ENCODE measurements at places on chromosomes 12 and 14.

GRCh38 chr12:94284046-94284445 is 135.7 kb downstream of the PLXNC1 start:
- DNase-seq = no peak

GRCh38 chr12:104631867-104632266 is 175.1 kb downstream of the CHST11 start:
- DNase-seq = no peak

GRCh38 chr12:68743356-68743755 is 2.6 kb upstream of the SLC35E3 start:
- no peak for DNase-seq

DNA sequence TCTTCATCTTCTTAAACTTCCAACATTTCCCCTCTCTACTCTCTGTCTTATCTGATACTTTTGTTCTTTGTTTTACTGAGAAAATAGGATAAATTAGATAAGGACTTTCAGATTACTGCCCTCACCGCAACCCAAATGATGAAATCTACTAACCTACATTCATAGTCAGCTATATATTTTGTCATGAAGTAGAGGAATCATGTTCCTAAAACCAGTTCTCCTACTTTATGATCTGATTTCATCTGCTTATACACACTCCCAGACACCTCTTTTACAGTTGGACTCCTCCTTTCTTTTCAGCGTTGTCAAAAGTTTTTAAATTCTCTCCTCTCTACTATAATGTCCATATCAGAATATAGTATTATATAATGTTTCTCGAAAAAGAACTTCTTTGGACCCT is 29.7 kb downstream of the MGAT4C start:
- no peak for DNase-seq

- no peak for DNase-seq
These were observed 1766.9 kb upstream of the SEL1L start for GRCh38 chr14:83300476-83301064.

- DNase-seq = no peak
These were observed 14.1 kb upstream of the TMEM263 start for GRCh38 chr12:106941481-106942156.

- DNase-seq = no peak
These were observed 17.6 kb upstream of the AKAP6 start for GRCh38 chr14:32311294-32312009.

- DNase-seq = no peak
These were observed 75.3 kb downstream of the SRGAP1 start for GRCh38 chr12:63919756-63920155.

GRCh38 chr12:63302941-63303536 is 152.0 kb upstream of the AVPR1A start:
- no peak for DNase-seq

- no peak for DNase-seq
These were observed 298.6 kb upstream of the NOVA1 start for GRCh38 chr14:26896447-26896846.

- no peak for DNase-seq
These were observed 1337.4 kb downstream of the FSCB start for GRCh38 chr14:43169722-43170121.

DNA sequence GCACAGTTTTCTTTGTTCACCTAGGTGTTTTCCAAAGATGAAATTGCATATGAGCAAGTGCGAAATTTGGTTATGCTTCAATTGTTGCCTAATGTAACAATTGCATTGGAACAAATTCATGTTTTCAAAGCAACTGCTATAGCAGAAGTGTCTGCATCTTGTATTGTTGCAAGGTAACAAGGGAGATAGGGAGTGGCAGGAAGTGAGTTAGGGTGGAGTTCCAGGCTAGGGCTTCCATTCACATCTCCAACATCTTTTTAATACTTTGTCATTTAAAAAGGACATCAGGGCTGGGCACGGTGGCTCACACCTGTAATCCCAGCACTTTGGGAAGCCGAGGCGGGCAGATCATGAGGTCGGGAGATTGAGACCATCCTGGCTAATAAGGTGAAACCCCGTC is 312.3 kb upstream of the E2F7 start:
- DNase-seq = no peak

DNA sequence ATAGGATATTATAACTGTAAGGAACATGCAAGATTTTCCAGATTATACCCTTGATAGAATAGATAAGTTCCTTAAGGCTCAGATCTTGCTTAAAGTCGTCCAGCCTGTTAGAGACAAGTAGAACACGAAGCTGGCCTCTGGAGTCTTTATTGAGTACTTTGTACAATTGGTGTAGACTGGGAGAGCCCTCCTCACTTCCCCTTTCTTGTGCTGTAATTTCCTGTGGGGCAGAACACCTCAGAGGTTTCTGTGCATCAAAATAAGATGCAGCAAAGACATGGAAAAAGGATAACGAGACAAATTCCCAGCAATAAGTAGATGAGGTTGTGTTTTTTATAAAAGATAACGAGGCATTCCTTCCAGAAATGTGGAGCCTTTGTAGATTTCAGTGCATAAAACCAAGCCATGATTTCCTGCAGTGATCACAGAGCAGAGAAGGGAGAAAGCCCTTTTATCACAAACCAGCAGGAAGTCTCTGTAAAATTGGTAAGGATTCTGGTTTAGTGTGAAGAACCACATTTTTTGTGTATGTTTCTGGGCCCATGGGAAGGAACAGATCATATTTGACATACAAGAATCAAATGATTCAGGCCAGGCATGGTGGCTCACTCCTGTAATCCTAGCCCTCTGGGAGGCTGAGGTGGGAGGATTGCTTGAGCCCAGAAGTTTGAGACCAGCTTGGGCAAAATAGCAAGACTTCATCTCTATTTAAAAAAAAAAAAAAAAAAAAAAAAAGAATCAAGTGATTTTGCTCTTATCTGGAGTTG is 18.0 kb downstream of the GPRC5A start:
- no peak for DNase-seq

- DNase-seq = peak; percentile 63
These were observed 665 bp downstream of the RHOF start for GRCh38 chr12:121792607-121793439.

DNA sequence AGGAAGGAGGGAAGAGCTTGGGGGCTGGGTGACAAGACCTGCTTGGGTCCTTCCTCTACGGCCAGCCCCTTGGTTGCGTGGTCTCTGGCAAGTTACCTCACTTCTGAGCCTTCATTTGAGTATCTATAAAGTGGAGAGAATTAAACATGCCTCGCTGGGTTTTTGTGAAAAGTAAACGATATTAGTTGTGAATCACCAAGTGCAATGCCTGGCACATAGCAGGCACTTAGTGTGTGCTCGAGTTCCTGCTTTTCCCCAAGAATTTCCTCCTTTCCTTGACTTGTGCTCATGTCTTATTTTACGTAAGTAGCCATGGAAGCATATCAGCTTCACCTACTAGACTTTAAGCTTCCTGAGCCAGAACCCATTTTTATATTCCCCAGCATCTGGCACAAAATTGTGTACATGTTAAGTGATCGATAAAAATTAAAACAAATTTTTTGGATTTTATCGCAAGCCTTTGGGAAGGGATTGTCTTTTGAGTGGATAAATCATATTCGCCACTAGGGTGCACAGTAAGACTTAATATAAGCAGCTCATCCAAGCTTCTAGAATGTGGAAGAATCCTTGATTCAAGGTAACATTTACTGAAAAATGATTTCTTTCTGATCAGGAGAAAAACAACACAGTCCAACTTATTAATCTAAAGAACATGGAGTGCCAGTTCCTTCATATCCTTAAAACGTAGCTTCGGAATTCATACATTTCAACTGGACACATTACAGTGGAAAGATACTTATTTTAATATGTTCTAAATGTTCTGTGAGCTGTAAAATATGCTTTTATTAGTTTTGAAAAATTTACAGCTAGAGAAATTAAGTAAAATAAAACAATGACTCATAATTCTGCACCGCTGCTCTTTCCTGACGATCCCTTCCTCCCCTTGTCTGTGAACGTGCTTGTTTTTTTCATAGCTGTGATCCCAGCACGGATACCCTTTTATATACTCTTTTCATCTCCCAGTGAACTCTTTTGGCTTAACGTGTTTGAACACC is 62.0 kb downstream of the SLC25A47 start:
- DNase-seq = no peak

- DNase-seq = no peak
These were observed 1088.5 kb upstream of the TMEM132C start for GRCh38 chr12:127178463-127178862.

DNA sequence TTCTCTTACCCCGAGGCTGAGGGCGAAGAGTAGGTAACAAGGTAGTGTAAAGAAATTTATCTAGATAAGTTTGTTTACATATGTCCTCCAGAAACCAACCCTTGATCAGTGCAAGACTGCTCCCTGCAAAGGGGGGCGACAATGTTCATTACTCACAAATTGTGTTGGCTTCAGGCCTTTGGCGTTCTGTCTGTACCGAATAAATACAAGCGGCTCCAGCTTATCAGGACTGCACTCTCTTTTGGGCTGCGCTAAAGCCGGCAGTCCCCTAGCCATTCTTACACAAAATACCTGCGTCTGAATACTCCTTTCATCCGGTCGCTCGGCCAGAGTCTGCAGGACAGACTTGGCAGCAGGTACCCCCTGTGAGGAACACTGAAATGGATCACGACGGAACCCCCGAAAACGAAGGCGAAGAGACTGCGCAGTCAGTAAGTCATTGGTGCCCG is 116.4 kb downstream of the PPHLN1 start:
- no peak for DNase-seq

GRCh38 chr12:109736552-109737108 is 23.0 kb downstream of the FAM222A start:
- no peak for DNase-seq

GRCh38 chr14:45359746-45360145 is 106.7 kb upstream of the MIS18BP1 start:
- DNase-seq = no peak

DNA sequence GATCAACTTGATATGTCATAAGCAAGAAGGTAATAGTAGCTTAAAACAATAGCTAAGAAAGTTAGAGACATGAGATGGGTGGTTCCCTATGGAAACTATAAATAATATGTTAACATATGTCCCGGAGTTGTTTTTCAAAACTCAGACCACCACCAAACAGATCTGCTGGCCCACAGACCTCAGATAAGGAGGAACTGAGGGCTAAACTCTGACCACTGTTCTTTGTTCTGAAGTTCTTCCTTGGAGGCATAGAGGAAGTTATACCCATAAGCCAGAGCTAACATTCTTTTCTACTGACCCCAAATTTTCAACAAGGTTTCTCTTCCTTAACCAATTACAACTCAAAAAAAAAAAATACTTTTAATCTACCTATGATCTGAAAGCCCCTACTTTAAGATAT is 156.1 kb upstream of the FSCB start:
- DNase-seq = no peak

DNA sequence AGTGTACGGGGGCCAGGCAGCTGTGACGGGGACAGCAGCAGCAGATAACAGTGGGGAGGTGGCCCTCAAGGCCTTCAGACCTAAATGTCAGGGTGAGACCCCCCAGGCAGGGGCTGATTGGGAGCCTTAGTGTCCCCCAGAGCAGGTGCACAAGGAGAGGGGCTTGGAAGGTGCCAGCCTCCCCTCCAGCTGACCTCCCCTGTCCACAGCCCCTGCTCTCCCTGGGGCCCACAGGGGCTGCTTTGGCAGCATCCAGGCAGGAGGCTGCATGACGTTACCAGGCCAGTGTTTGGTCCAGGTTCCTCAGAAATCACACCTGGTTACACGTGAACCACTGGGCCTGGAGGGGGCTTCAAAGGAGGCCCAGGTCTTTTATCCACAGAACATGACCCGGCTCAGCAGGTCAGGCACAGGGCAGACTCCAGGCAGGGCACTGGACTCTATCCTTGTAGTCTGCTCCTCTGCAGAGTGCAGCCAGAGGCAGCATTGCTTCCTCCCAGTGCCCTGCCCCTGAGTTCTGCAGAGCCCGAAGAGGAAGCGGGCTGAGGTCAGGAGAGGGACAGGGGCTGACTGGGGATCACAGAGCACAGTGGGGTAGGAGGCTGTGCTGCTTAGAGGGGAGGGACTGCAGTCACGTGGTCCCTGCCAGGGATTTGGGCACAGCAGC is 2.6 kb upstream of the TRMT61A start:
- no peak for DNase-seq

DNA sequence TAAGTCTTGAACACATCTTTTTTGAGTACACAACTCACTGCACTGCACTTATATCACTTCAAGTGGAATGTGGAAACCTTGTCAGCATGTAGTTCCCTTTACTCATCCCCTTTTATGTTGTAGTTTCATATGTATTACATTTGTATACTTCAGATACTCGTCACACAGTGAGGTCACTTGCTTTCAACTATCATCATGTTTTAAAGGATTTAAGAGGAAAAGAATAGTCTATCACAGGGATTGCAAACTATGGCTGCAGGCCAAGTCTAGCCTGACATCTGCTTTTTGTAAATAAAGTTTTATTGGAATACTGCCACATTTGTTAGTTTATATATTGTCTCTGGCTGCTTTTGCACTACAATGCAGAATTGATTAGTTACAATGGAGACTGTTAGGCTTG is 24.3 kb downstream of the CNOT2 start:
- no peak for DNase-seq

DNA sequence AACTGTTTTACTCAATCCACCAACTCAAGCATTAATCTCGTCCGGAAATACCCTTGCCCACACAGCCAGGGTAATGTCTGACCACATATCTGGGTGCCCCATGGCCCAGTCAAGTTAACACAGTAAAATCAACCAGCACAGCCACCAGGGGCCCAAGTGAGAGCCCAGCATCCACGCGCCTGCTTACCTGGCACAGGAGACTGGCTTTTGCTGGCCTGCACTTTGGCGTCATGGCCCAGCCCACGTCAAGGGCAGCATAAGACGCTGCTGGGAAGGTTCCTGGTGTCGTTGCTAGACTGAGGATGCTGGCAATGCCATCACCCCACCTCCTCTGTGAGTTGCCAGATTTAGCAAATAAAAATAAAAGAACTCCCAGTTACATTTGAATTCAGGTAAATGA is 53.6 kb upstream of the BCL11B start:
- no peak for DNase-seq

Data from activated T-cell treated with anti-CD3 and anti-CD28 coated beads for 48 hours (primary cell).